ENCODE measurements at places on chromosomes 2 and 18.

DNA sequence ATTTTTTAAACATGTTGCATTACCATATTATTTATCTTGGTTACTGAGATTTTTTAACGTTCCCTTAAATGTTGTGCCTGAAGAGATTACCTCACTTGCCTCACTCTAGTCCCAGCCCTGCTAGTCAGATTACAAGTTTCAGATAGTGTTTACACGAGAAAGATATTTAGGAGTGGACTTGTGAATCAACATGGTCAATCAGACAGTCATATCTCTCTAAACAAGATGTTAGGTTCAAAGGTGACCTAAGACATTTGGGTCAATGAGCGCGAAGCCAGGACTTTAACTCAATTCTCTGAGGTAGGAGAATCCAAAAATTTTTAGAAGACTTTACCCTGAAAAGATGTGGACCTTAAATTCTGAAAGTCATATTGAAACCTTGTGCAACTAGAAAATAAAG lies 14.8 kb upstream of the CALCRL start:
- DNase-seq = no peak

DNA sequence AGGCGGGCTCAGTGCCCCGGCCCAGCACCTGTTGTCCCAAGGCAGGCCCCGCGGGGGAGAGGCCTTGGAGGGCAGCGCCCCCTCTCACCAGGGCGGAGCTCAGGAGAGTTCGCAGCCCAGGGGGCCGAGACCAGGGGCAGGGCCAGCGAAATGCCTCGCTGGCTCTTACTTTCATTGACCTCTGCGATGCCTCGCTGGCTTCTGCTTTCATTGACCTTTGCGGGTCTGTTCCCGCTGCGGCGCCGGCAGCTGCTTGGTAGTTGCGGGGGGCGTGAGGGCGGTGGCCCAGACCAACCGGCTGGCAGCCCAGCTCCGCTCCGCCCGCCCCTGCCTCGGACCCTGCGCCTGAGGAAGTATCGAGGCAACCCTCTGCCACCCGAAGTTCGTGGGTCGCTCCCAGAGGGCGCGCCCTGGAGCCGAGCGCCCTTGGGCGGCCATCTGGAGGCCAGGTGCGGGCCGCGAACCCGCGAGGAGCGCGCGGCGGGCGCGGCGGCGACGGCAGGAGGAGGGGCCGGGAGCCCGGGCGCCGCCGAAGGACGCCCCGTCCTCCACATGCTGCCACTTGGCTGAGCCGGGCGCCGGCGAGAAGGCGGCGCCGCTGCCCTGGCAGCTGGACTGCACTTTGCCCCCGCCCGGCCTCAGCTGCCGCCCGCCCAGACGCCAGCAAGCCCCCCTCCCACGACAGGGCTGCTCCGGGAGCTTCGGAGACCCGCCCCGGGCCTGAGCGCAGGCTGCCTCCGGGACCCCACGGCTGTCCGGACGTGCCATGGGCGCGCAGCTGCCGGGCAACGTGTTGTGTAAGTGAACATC lies 118.0 kb upstream of the MSTN start:
- peak; percentile 41 for DNase-seq

DNA sequence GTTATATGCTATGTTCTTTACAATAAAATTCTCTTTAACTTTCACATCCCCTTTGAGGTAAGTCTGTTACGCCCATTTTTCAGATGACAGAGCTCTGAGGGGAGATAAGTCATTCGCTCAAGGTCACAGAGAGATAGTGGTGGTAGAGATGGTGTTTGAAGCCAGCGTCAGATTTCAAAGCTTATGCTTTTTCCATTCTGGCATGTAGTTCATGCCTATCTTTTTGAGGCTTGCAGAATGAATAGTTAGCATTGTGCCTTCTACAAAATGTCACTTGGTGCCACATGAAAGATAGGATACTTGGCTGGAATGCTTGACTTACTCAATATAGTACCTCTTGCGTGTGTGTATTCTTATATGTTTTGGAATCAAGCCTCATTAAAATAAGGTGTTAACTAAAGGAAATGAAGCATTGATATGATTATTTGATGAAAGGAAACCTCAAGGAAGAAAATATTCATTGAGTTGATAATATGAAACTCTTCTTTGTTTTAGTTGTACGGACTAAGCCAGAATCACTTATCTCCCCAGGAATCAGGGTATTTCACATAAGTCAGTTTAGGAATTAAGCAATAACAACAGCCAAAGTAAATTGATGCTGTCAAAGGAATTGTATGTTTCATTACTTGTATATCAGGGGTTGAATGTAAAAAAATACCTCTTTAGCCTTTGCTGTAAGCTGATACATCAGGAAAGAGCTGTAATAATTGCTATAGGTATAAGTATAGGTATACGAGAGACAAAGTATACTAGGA lies 15.5 kb downstream of the SPATS2L start:
- DNase-seq = no peak

- DNase-seq = no peak
These were observed 78.5 kb downstream of the RAB31 start for GRCh38 chr18:9786631-9787030.

- peak; percentile 67 for DNase-seq
These were observed 49.0 kb upstream of the BCL2L11 start for GRCh38 chr2:111071600-111072171.

DNA sequence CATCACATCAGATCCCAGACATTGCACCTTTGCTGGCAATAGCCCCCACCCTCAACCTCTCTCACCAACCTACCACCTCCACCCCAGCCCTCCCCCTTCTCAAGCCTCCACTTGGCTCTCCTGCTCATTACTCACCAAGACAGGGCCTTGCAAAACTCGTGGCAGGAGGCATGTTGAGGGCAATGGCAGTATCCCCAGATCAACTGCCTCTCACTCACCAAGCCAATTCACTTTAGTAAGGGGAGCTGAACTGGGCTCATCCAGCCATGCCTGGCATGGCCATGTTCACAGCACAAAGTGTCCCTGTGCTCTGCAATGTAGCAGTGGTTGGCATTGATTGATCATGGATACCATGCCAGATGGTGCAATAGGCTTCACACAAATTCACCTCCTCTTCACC lies 46.3 kb upstream of the TEX51 start:
- no peak for DNase-seq

GRCh38 chr2:175744000-175744399 lies 258.1 kb downstream of the LNPK start:
- DNase-seq = no peak

All from AG08395 (cell line).